ENCODE measurements at places on chromosomes 2 and 18.

DNA sequence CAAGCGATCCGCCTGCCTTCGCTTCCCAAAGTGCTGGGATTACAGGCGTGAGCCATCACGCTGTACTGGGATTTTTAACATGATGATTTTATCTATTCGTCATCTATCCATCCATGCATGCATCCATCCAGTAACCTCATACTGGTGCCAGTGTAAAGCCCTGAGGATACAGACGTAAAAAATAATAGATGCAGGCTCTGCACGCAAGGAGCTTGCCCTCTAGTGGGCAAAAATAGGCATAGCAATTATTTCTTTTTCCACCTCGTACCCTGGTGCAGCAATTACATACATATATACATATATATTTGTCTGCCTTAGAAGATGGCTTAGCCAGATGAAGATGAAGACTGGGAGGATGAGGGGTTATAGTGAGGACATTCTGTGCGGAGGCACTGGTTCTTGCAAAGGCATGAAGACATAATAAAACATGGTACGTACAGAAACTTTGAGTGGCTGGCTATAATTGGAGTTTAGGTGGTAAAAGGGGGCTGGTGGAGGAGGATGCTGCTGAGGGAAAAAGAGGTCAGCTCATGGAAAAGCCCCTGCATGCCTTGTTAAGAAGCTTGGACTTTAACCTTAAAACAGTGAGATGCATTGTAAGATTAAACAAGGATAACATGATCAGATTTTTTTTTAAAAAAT lies 19.6 kb upstream of the RPIA start:
- DNase-seq = no peak

- no peak for DNase-seq
These were observed 8.7 kb upstream of the BIN1 start for GRCh38 chr2:127115471-127116199.

DNA sequence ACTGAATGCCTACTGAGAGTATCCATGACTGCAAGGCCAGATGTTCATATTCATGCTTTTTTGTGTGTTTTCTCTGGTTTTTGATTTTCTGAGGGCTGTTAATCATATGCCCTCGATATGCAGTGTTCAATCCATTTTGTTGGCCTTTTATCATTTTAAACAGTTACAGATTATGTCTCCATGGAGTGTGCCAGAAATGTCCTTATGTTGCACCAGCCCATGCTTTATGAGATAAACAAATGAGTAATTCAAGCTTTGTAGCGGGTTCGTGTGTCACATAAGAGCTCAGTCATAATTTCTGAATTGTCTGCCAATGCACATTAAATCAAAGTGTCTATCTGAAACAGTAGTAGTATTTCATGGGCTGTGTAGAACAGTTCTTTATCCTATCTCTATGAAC lies 583.0 kb downstream of the THSD7B start:
- DNase-seq = no peak

GRCh38 chr2:18924886-18925285 lies 335.5 kb upstream of the NT5C1B start:
- DNase-seq = no peak

GRCh38 chr2:85503168-85503850 lies 35.7 kb upstream of the MAT2A start:
- no peak for DNase-seq

DNA sequence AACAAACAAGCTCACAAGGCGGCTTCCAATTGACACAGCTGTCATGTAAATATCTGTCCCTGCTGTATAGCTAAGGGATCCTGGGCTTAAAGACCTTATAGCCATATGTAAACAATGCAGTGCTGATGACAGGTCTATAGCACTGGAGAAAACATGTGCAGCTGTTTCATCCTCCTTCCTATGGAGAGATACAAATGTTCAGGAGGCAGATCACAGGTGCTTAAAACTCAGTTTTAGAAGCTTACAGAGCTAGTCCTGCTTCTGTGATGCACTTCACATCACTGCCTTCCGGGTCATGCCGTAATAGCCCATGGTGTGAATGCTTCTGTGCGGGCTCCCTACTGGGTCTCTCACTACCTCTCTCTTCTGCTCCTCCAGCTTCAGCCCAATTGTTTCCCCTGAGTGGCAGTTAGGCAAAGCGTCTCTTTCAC lies 262.4 kb upstream of the CHST9 start:
- no peak for DNase-seq

- DNase-seq = no peak
These were observed 112.9 kb downstream of the RIF1 start for GRCh38 chr2:151522556-151522955.

DNA sequence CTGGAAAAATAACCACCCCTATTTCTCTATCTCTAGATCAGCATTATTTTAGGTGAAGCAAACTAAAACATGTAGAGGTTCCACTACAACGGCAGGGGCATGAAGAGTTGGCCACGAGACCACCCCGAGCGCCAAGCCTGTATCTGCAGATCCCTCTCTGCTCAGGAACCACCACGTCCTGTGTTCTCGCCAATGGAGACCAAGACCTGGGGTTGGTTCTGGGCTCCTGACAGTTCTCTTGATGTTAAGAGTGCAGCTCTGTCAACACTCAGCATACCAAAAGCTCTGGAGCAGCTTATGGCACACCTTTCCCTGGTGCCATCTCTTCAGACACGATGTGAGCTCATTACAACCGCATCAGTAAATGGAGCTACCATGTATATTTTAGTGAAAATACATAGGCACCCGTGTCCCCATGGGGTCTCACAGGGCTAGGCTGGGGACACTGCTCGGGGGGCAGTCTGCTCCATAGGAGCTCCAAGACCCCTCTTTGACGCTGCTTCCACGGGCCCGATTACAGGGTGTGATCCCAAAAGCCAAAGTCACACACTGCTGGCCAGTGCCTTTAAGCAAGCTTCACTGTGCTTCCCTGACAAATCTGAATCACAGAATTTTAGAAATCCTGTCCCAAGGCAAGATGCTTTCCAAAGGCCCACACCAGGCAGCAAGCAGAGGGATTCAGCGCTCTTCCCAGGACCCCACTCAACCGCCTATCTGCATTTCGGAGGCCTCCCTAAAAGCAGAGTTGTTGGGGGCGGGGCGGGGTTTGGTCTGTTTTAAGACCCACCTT lies 72.2 kb downstream of the EMILIN2 start:
- DNase-seq = no peak

DNA sequence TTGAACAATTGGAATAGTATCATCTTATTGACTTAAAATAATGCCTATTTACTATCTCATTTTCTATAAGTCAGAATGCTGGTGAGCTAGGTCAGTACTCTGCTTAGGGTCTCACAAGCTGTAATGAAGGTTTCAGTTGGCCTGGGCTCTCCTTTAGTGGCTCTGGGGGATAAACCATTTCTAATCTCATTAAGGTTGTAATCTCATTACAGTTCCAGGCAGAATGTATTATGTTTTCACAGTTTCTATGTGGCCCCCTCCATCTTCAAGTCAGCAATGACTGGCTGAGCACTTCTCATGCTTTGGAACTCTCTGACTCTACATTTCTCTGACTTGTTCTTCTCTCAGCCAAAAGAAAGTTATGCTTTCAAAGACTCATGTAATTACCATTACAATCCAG lies 163.1 kb downstream of the CCDC178 start:
- no peak for DNase-seq

DNA sequence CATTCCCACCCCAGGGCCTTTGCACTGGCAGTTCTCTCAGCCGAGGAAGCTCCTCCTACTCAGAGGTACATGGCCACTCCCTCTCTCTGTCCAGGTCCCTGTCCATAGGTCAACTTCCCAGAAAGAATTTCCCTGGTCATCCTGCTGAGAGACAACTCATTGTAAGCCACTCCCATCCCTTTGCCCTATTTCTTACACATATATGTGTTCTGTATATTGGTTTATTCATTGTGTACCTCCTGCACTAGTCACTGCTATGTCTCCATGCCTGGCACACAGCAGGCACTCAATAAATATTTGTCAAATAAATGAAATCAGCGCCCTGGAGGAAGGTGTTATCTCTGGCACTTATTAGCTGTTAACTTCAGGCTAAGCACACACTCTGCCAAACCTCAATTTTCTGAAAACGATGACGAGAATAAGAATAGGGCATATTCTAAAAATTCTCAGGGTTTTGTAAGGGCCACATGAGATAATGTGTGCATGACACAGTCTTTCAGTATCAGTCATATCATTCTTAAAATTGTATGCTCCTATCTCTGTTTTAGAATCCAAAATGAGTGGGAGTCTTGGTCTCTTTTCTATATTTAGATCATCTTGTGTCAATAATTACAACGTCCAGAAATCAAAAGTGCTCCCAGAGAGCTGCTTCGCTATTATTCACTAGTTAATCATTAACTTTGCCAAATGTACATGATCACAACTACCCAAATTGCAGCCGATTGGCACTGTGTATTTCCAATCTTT lies 198.0 kb downstream of the ALK start:
- DNase-seq = no peak

DNA sequence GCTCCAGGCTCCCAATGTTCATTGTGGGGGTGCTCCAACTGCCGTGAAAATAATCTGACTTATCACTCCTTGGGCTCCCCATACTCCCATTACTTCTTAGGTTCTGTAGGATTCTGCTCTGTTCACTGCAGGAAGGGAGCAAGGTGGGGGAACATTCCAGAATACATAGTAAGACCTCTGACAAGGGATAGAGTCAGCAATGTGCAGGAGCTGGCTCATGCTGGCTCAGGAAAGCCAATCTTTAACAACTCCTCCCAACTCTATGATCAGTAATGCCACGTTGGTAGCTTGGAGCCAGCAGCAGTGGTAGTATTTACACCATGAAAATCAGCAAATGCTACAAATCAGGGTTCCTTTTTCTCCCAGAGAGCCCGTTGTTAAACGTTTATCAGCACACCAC lies 44.4 kb downstream of the FECH start:
- no peak for DNase-seq

GRCh38 chr2:30709516-30709915 lies 97.7 kb downstream of the CAPN13 start:
- DNase-seq = no peak

DNA sequence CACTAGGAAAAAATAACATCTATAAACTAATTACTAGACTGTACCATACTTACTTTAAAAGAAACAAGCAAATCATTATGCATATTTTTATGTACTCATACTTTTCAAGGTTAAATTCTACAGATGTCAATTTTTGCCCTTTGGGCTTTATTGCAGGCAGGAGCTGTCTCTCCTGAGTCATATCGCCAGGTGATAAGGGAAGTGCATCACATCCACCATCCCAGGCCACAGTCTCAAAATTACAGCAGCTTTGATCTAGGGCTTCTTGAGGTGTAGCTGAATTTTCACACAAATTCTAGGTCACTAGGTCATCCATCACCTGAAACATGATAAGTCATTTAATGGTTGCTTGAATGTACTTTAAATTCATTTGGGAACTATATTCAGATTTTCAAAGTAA lies 38.4 kb upstream of the FRZB start:
- DNase-seq = no peak
